Kidney (tissue), 22 donors: ENCODE measurements at places on chromosomes 3 and 15. TPM values are rescaled to one million over a fixed set of nuclear protein-coding genes. Genes with fewer than 3 reads are reported as not detected.

PLOD2 gene
- total RNA-seq, result 66.0 TPM

DNA sequence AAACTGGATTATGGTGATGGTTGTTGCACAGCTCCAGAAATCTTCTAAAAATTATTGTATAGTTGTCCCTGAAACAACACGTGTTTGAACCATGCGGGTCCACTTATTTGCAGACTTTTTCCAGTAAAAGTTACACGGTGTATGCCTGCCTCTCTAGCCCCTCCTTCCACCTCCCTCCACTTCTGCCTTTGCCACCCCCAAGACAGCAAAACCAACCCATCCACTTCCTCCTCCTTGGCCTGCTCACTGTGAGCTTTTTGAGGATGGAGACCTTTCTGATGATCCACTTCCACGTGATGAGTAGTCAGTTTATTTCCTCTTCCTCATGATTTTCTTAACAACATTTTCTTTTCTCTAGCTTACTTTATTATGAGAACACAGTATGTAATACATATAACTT is 5.4 kb downstream of the CYFIP1 start:
- DNase-seq, result no peak

DNA sequence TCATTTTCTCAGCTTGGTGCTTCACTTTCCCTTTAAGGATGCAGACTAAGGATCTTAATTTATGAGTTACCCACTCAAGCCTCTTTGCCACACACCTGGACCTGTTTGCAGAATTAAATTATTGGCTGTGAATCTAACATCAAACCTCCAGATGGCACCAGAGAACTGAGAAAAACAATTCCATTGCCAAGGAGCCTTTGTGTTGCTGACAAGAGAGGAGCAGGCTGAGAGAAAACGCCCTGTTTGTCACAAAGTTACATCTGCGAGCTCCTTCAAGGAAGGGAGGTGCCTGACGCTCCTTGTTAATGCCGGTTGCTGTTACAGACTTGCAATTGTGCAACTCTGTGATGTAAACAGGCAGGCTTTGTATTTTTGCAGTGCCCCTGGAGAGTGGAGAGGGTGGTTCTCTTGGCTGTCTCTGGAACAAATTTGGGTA is 36.3 kb upstream of the TMC3 start:
- peak; percentile 93 for DNase-seq

- DNase-seq, result no peak
Observed at GRCh38 chr3:186534113-186534669, 10.0 kb downstream of the CRYGS start.

DNA sequence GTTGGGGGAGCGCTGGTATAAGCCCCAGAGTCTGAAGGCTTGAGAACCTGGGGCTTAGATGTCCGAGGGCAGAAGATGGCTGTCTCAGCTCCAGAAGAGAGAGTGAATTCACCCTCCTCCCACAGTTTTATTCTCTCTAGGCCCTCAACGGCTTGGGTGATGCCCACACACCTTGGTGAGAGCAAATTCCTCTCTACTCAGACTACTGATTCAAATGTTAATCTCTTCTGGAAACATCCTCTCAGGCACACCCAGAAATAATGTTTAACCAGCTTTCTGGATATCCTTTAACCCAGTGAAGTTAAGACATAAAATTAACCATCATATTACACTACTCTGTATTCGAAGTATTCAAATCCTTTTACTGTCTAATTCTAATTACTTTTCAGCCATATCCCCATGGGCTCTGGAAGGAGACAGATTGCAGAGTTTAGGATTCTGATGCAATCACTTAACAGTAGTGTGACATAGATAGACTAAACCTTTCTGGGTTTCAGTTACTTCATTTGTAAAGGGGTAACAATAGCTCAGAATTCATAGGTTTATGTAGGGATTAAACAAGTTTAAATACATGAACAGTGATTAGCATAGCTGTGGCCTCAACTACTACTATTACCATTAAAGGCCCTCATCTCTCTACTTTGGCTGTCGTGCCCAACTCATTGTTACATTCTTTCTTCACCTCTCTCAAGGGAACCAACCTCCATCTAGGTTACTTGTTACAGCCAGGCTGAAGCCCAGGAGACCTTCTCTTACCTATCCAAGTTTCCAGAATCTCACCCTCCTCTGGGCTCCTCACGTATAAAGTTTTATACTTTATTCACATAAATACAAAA is 25.7 kb upstream of the ANO10 start:
- DNase-seq, result peak; percentile 53

DNA sequence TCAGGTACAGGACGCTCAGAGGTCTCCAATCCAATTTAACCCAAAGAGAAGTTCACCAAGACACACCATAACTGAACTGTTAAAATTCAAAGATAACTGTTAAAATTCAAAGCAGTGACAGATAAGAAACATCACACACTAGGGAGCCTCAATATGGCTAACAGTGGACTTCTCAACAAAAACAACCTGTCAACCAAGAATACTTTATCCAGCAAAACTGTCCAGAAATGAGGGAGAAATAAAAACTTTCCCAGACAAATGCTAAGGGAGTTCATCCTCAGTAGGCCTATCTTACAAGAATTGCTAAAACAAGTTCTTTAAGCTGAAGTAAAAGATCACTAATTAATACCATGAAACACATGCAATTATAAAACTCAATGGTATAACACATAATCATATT is 36.3 kb upstream of the MYLK start:
- no peak for DNase-seq

- DNase-seq, result no peak
Observed at GRCh38 chr3:19881036-19881435, 53.0 kb downstream of the EFHB start.

GRCh38 chr3:185649414-185649813 is 63.3 kb downstream of the SENP2 start:
- DNase-seq, result no peak

NAALADL2 gene
- 20.2 TPM for total RNA-seq

SCN11A gene
- 0.25 TPM for total RNA-seq

GRCh38 chr3:168165390-168166269 is 69.9 kb upstream of the GOLIM4 start:
- DNase-seq, result peak; percentile 92

GRCh38 chr3:71681224-71681668 is 44.0 kb downstream of the EIF4E3 start:
- DNase-seq, result peak; percentile 76

DNA sequence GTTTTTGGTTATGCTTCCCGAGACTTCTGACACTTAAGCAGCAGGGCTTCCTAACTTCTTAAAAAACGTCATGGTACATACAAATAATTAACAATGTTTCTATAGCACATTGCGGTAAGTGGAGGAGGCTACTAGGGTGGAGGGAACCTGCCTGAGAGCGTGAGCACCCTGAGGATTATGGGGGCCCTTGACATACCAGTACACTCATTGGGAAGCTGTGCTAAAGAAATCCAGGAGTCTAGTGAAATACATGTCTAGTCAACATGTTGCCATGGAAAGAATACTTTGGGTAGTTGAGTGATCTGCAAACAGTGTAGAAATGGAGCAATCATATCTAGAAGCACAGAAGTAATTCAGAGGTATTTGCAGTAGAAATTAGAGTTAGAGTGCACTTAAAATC is 39.2 kb upstream of the MAPKBP1 start:
- no peak for DNase-seq

DNA sequence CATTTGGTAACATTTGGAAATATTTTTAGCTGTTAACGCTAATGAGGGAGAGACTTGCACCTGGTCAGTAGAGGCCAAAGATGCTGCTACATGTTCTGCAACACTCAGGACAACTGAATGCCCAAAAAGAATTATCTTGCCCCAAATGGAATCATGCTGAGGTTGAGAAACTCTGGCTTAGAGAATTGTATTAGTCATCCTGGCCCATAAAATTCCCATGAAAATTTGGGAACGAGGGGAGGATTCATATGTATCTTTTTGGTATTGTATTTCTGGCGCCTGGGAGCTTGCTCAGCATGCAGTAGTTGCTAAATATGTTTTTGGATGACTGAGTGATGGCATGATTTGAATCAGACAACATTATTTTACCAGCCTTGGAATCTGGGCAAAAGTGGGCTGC is 59.9 kb downstream of the CHL1 start:
- DNase-seq, result no peak

- no peak for DNase-seq
Observed at GRCh38 chr3:122984007-122984406, 43.6 kb downstream of the SEMA5B start.

GRCh38 chr3:178072391-178073305 is 463.6 kb upstream of the KCNMB2 start:
- DNase-seq, result peak; percentile 75

GJD2 gene
- total RNA-seq, result not detected

- no peak for DNase-seq
Observed at GRCh38 chr3:147361454-147362420, 44.6 kb downstream of the ZIC4 start.

DNA sequence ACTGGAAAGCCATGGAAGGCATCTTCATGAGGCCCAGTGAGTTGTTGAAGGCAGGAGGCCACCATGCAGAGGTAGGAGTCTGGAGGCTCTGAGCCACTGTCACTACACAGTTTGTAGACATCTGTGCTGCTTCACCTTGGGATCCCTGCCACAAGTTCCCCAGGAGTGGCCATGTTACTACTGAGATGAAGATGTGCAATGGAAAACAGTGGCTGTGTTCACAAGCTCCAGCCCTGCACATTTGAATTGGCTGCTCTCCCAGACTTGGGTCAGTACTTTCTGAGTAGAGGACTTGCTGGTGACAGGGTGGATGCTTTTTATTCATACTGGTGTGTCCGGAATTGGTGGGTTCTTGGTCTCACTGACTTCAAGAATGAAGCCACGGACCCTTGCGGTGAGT is 86.9 kb upstream of the C15orf39 start:
- DNase-seq, result no peak

GRCh38 chr3:16433701-16434151 is 79.8 kb downstream of the RFTN1 start:
- no peak for DNase-seq

DNA sequence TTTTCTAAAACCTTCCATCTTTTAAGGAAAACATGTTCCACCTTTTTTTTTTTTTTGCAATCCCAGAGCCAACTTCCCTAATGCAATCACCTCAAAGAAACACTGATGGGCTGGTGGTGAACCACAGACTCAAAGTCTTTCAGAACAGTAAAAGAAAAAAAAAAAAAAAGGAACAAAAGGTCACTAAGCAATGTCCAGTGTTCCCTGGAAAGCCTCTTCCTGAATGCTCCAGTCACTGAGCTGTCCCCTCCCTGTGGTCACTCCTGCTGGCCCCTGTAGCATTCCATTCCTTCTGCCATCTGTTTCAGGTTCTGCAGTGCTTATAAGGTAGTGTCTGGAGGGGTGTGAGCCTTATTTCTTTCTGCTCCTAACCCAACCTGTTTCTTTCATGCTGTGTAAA is 53.3 kb downstream of the AAGAB start:
- DNase-seq, result no peak

GRCh38 chr3:11477407-11477911 is 166.3 kb downstream of the VGLL4 start:
- no peak for DNase-seq

ATP13A5 gene
- total RNA-seq, result not detected

DNA sequence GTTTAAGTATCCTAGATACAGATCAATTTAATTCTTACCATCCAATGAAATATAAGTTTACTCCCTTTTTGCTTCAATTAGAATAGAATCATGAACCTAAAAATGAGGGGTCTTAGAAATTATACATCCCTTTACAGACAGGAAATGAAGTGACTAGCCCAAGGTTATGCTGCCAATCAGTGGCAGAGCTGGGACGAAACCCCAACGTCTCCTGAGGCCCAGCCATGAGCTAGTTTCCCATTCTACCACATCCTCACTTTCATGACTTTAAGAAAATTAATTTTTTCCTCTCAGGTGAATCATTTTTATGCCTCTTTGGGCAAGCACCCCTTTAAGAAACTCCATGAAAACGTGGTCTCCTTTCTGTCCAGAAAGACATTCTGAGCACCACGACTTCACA is 11.2 kb downstream of the LRIG1 start:
- no peak for DNase-seq

ZPLD1 gene
- total RNA-seq, result 1.2 TPM

- DNase-seq, result no peak
Observed at GRCh38 chr3:56672-57071, 139.9 kb upstream of the CHL1 start.

GRCh38 chr15:57321973-57322601 is 54.2 kb upstream of the CGNL1 start:
- DNase-seq, result no peak

SEC22C gene
- total RNA-seq, result 43.6 TPM

NBEAL2 gene
- total RNA-seq, result 82.8 TPM

SLMAP gene
- total RNA-seq, result 86.1 TPM

GRCh38 chr3:14222900-14223594 is 44.4 kb downstream of the LSM3 start:
- no peak for DNase-seq

GRCh38 chr15:41780266-41780665 is 6.0 kb downstream of the MAPKBP1 start:
- DNase-seq, result no peak

- no peak for DNase-seq
Observed at GRCh38 chr3:39372833-39373232, 10.3 kb upstream of the SLC25A38 start.

GRCh38 chr3:94593526-94594150 is 530.8 kb downstream of the NSUN3 start:
- no peak for DNase-seq

LMLN gene
- total RNA-seq, result 10.5 TPM

TPRG1 gene
- 2.7 TPM for total RNA-seq

GRCh38 chr3:111739311-111739911 is 119.7 kb upstream of the PHLDB2 start:
- no peak for DNase-seq

ZNF660 gene
- total RNA-seq, result 5.3 TPM

- DNase-seq, result peak; percentile 95
Observed at GRCh38 chr15:39580485-39581241, at the start of gene THBS1. Gene THBS1, plus strand, starts transcription at chr15:39581079. Its CDS starts 779 bp downstream, at chr15:39581858.

GRCh38 chr3:169295126-169295525 is 368.4 kb downstream of the MECOM start:
- DNase-seq, result no peak

FLNB gene
- total RNA-seq, result 216 TPM

- peak; percentile 27 for DNase-seq
Observed at GRCh38 chr3:46671541-46672348, 21.7 kb downstream of the ALS2CL start.

CD86 gene
- 6.3 TPM for total RNA-seq

DNA sequence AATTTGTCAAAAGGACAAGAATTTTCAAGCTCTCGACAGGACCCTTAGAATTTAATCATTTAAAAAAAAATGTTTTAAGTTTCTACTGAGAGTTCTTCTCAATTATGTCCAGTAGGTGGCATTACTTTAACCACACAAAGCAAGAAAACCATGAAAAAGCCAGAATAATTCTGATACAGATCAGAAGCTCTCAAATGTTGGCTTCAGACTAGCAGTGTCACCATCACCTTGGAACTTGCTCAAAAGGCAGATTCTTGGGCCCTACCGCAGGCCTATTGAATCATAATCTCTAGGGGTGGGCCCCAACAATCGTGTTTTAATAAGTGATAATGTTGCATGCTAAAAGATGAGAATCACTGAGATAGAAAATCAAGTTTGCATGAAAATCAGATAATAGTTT is 99.5 kb upstream of the KCNMB2 start:
- DNase-seq, result no peak

SHF gene
- 5.2 TPM for total RNA-seq

DNA sequence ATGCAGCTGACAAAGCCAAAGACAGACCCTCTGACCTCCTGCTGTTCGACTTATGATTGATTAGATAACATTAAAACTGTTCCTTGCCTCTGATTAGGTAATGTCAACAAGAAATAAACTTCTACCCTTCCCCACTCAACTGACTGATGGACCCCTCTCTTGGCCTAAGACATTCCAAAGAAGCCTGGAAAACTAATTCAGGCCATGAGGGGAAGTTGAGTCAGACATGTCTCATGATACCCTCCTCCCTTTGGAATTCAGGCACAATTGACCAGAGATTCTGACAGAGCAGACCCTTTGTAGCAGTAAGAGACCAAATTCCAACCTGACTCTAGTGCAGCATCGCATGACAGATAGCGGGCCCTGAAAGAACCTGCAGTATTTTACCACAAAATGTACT is 354.5 kb downstream of the OCA2 start:
- DNase-seq, result no peak
